Heart right ventricle (tissue), 16 donors: ENCODE measurements at places on chromosomes 2 and 18. TPM values are rescaled to one million over a fixed set of nuclear protein-coding genes. Genes with fewer than 3 reads are reported as not detected.
A peak's percentile ranks its signal among the peaks of the same experiment; 100 is the strongest.

DNA sequence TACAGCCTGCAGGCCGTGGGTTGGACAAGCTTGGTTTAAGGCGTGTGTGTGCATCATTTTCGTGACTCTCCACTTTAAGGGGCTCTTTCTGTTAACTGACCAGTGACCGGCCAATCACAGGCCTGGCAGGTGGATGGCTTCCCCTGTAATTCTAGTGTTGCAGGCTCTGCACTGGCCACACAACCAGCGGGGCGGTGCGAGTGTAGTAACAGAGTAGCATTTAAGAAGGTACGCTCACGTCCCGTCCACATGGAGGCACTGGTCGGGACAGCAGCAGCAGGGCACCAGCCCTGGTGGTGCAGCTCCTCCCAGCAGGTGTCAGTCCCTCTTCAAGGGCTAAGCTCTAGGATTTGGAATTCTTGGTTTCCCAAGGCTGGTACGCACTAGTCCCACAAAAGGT, 8.0 kb upstream of the ANO7 start:
- H3K27me3 ChIP-seq = no peaks in the 10 kb centered on the region
- DNase-seq = no peak
- H3K27ac ChIP-seq = no peak overlapping the region
- H3K36me3 ChIP-seq = peaks cover 11% of the 10 kb centered on the region

DNA sequence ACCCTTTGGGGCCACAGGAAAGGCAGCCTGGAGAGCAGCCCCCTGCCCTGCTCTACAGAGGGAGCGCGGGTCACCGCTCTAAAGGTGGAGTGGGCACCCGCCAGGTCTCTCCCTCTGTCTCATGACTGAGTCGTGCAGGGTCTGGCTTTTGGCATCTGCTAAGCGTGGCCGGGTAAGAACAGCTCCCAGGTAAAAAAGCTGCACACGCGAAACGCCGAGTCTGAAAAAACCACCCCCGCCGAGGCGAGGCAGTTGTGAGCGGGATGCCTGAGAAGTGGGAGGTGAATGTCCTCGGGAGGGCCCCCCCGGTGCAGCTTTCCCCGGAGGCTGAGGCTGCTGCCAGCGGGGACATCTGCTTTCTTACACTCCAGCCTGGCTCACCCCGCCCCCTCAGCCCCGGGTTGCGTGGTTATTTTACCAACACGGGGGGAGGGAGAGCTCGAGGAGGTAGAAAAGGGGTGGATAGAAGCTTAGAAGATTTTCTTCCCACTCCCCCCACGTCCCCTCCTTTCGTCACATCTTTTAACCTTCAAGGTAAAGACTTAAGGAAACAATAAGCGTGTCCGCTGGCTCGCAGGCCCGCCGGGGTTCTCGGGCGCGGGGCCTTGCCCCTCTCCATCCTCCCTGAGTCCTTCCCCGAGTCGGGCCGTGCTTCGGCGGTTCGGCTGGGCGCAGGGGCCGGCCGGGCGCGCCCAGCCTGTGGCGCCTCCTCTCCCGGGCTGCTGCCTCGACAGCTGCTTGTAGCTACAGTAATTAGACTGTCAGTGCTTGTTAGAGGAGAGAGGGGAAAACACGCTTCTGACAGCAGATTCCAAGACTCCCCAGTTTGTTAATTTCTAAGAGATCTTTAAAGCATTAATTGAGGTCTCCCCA, 70.6 kb upstream of the PSMD14 start:
- peaks cover 8% of the 10 kb centered on the region for H3K36me3 ChIP-seq
- peak overlapping the region; percentile 62 for H3K4me3 ChIP-seq
- no peak overlapping the region for H3K27ac ChIP-seq
- peaks cover 16% of the 10 kb centered on the region for H3K4me1 ChIP-seq

DNA sequence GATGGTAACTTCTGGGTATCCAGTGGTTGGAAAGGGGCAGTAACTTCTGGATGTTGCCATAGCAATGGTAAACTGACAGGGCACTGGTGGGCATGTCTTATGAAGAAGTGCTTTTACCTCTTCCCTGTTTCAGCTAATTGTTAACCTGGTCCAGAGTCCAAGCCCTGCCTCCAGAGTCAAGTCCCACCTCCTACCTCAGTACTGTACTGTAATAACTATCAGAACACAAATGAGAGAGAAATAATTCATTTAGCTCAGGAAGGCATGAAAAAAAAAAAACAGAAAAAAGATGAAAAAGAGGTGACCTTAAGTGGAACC, 237.0 kb downstream of the ZNF804A start:
- H3K4me1 ChIP-seq = no peaks in the 10 kb centered on the region
- H3K36me3 ChIP-seq = no peaks in the 10 kb centered on the region
- no peak overlapping the region for H3K4me3 ChIP-seq
- no peaks in the 10 kb centered on the region for H3K27me3 ChIP-seq

The KIF5C gene
- 0.25 TPM for polyA plus RNA-seq

- no peak for DNase-seq
- peaks cover 8% of the 10 kb centered on the region for H3K4me1 ChIP-seq
- H3K27ac ChIP-seq = no peak overlapping the region
- no peak overlapping the region for H3K4me3 ChIP-seq
- no peaks in the 10 kb centered on the region for H3K36me3 ChIP-seq
Observed at GRCh38 chr18:63837590-63837989, 49.9 kb upstream of the SERPINB2 start.

The KIF3C gene
- 1.2 TPM for polyA plus RNA-seq

The CHST10 gene
- polyA plus RNA-seq = 7.3 TPM

The PCARE gene
- polyA plus RNA-seq = 0.04 TPM

- no peaks in the 10 kb centered on the region for H3K27me3 ChIP-seq
- H3K36me3 ChIP-seq = no peaks in the 10 kb centered on the region
- H3K27ac ChIP-seq = peak overlapping the region; percentile 90
- peaks cover 60% of the 10 kb centered on the region for H3K4me1 ChIP-seq
- peak overlapping the region; percentile 68 for H3K4me3 ChIP-seq
- no peak for DNase-seq
Observed at GRCh38 chr2:42046819-42047487, 868 bp upstream of the PKDCC start.

DNA sequence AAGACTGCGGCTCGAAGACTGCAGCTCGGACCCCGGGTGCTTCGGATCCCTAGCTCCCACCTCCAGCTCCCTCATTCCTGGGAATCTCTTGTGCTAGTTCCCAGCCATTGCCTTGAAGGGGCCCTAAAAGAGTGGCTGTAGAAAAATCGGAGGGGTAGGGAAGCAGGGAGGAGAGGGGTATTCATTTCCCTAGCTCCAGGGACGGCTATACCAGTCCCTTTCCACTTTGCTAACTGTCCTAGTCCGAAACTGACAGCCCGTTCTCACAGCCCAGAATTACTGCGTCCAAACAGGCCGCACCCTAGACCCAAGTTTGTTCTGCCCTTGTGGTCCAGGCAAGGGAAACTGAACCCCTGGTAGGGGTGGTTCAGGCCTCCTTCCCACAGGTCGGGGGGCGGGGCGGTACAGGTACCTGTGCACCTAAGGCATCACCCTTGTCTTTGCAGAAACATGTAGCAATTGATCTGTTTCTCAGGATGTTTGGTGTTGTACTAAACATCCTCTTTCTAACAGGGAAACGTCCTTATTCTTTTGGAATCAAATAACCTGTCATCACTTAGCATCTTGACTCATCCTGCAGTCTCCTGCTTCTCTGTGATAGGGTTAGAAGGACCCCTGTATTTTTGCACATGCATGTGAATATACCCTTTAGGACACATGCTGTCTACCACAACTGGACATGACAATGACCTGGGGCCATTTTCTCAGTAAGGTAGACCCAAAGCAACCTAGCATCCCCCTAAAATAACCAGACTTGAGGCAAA, 4.0 kb downstream of the EMX1 start:
- no peak overlapping the region for H3K27ac ChIP-seq
- peaks cover 99% of the 10 kb centered on the region for H3K27me3 ChIP-seq
- H3K36me3 ChIP-seq = no peaks in the 10 kb centered on the region
- peaks cover 53% of the 10 kb centered on the region for H3K4me1 ChIP-seq
- H3K4me3 ChIP-seq = peak overlapping the region; percentile 39

DNA sequence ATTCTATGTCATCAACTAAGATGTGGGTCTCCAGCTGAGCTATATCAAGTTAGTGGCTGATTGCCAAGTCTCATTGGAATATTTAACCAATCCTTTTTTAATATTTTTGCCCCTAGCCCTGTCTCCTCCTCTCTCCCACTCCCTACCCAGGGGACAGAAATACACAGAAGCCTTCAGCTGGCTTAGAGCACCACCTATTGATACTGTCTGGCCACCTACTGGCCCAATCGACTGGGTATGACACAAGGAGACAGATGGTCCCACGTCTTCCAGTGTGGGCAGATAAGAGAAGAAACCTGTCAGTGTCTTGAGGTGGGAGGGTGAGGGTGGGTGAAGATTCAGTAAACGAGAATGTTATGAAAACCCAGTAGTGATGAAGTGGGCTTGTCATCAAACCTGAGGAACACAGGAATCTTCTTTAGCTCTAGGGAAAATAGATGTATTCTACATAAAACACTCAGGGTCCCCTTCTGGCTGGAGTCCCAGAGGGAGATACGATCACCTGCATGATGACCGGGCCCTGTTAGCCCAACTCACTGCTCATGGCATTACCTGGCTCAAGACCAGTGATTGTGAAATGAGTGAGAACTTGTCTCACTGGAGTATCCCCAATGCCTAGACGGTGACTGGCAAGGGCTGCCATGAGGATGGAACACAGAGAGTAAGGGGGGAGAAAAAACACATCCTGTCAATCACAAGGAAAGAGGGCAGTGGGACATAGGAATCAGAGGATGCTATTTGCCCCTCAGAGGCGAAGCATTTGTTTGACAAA, 26.7 kb downstream of the POLR1A start:
- H3K4me3 ChIP-seq = no peak overlapping the region
- no peaks in the 10 kb centered on the region for H3K27me3 ChIP-seq
- H3K4me1 ChIP-seq = peaks cover 4% of the 10 kb centered on the region
- H3K36me3 ChIP-seq = peaks cover 2% of the 10 kb centered on the region
- no peak for DNase-seq

- H3K4me1 ChIP-seq = no peaks in the 10 kb centered on the region
- DNase-seq = no peak
- H3K4me3 ChIP-seq = no peak overlapping the region
- no peaks in the 10 kb centered on the region for H3K27me3 ChIP-seq
- H3K36me3 ChIP-seq = no peaks in the 10 kb centered on the region
Observed at GRCh38 chr2:184860744-184861143, 262.4 kb downstream of the ZNF804A start.

DNA sequence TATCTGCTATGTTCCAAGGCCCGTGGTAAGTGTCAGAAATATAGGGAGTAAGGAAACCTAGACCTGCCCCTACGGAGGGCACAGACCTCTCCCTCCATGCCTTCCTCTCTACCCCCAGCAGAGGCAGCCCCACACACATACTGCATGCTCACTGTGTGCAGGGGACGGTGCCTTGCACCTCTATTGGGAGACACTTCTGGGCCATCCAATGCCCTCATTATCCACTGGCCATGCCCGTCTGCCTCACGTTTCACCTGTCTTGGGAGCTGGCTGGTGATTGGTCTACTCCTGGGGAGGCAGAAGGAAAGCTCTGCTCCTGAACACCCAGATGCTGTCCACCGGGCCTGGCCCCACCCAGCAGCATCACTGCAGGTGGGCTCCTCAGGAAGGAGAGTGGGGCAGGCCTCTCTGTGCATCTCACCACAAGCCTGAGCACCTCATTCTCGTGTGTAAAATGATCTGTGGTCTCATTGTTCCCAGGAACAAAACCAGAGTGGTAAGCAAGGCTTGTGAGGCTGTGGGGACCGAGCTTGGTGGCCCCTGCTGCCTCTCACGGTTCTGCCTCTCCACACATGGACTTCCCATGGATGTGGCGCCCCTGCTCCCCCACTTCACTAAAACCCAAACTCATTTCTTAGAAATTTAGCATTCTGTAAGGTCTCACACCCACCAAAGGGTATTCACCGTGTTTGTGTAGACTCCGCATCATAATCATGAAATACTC, 312.5 kb upstream of the HS6ST1 start:
- H3K4me3 ChIP-seq = no peak overlapping the region
- DNase-seq = no peak
- H3K27me3 ChIP-seq = no peaks in the 10 kb centered on the region
- no peak overlapping the region for H3K27ac ChIP-seq

The SLC38A11 gene
- 0.43 TPM for polyA plus RNA-seq

GRCh38 chr2:144509001-144509878, 10.7 kb downstream of the ZEB2 start:
- DNase-seq = no peak
- no peak overlapping the region for H3K4me3 ChIP-seq
- no peaks in the 10 kb centered on the region for H3K36me3 ChIP-seq
- no peaks in the 10 kb centered on the region for H3K27me3 ChIP-seq

The SFXN5 gene
- 9.5 TPM for polyA plus RNA-seq

- no peaks in the 10 kb centered on the region for H3K27me3 ChIP-seq
- no peak for DNase-seq
- no peaks in the 10 kb centered on the region for H3K36me3 ChIP-seq
- peaks cover 51% of the 10 kb centered on the region for H3K4me1 ChIP-seq
Observed at GRCh38 chr2:237616734-237617586, 10.4 kb upstream of the LRRFIP1 start.
